Endodermal cell (in vitro differentiated cells): ENCODE measurements at places on chromosomes 6 and 20. TPM values are rescaled to one million over a fixed set of nuclear protein-coding genes. Genes with fewer than 3 reads are reported as not detected.

DNA sequence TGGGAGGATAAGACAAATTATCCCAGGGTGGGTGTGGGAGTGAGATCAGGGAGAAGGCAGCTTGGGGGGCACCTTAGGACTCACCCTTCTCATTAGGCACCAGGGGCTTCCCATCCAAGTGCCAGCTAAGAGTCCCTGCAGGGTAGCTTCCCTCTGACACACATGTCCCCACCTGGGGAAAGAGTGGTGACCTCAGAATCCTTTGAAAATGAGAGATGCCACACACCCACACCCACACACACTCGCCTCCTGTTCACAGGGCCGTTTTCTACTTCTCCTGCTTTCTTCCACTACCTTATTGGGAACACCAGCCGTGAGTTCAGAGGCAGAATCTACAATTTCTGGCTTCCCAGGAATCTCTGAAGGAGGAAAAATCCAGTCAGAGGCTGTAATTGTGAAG is 1.0 kb downstream of the AGER start:
- H3K27me3 ChIP-seq = no peaks in the 10 kb centered on the region
- no peak overlapping the region for H3K4me3 ChIP-seq
- DNase-seq = no peak
- no peak overlapping the region for H3K27ac ChIP-seq
- H3K36me3 ChIP-seq = peaks cover 30% of the 10 kb centered on the region

DNA sequence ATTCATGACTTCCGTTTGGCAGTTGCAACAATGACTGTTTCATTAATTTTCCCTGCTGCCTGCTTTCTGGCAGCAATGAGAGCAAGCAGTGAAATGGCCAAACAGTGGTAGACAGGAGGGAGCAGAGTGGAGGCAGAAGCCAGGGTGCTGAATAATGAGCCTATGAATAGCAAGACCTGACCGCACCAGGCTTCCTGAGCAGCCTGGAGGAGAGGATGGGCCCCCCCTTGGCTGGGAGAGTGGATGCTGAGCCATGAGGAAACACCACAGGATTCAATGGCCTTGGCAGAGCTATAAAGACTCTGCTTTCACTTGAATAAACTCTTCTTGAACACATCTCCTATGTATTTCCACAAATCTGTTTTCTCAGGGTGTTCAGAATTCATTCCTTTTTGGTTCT is 68.1 kb upstream of the SNRPB2 start:
- H3K27me3 ChIP-seq = no peaks in the 10 kb centered on the region
- no peaks in the 10 kb centered on the region for H3K36me3 ChIP-seq
- H3K4me3 ChIP-seq = no peak overlapping the region

GRCh38 chr6:37006793-37007339 is 1.4 kb downstream of the FGD2 start:
- H3K27me3 ChIP-seq = no peaks in the 10 kb centered on the region
- H3K27ac ChIP-seq = no peak overlapping the region
- H3K4me1 ChIP-seq = no peaks in the 10 kb centered on the region
- no peaks in the 10 kb centered on the region for H3K36me3 ChIP-seq
- DNase-seq = peak; percentile 21

The ELOVL4 gene
- 4.7 to 9.7 TPM (median 8.8 TPM) in 3 replicates for total RNA-seq
